ENCODE measurements at places on chromosomes 16 and 17. TPM values are rescaled to one million over a fixed set of nuclear protein-coding genes. Genes with fewer than 3 reads are reported as not detected.

GRCh38 chr17:54368906-54369305 lies 531.7 kb upstream of the TOM1L1 start:
- DNase-seq = no peak

GRCh38 chr16:27840311-27841060 lies 223.0 kb downstream of the GSG1L start:
- DNase-seq = no peak

- DNase-seq = no peak
Measured at GRCh38 chr17:27871407-27871806, 21.8 kb downstream of the LYRM9 start.

GRCh38 chr16:50046853-50047252 lies 18.9 kb upstream of the HEATR3 start:
- DNase-seq = no peak

GRCh38 chr17:45052052-45052772 lies 780 bp upstream of the DCAKD start:
- DNase-seq = no peak

- no peak for DNase-seq
Measured at GRCh38 chr16:88526008-88526905, 43.9 kb upstream of the ZC3H18 start.

- no peak for DNase-seq
Measured at GRCh38 chr16:57637424-57637823, 9.0 kb downstream of the ADGRG1 start.

DNA sequence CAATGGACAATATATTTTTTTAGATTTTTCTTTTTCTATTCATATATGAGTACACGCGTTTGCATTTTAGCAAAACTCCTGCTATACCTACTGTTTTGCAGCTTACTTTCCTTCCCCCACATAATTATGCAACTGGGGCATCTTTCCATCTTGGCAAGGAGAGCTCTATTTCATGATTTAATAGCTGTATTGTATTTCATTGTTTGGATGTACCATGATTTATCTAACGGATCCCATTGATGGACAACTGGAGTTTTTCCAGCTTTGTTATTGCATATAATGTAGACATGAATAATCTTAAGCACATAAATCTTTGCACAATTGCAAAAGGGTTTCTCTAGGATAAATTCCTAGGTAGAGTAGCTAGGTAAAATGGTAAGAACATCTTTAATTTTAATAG lies 133.9 kb downstream of the PITPNC1 start:
- DNase-seq = no peak

DNA sequence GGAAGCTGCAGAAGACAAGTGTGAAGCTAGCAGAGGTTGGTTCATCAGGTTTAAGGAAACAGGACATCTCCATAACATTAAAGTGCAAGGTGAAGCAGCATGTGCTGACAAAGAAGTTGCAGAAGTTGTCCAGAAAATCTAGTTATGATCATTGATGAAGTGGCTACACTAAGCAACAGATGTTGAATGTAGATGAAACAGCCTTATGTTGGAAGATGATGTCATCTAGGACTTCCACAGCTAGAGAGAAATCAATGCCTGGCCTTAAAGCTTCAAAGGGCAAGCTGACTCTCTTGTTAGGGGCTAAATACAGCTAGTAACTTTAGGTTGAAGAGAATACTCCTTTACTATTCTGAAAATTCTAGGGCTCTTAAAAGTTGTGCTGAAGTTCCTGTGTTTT lies 340.2 kb upstream of the SOX9 start:
- no peak for DNase-seq

GRCh38 chr17:7922845-7923628 lies 6.6 kb downstream of the KCNAB3 start:
- peak; percentile 97 for DNase-seq

DNA sequence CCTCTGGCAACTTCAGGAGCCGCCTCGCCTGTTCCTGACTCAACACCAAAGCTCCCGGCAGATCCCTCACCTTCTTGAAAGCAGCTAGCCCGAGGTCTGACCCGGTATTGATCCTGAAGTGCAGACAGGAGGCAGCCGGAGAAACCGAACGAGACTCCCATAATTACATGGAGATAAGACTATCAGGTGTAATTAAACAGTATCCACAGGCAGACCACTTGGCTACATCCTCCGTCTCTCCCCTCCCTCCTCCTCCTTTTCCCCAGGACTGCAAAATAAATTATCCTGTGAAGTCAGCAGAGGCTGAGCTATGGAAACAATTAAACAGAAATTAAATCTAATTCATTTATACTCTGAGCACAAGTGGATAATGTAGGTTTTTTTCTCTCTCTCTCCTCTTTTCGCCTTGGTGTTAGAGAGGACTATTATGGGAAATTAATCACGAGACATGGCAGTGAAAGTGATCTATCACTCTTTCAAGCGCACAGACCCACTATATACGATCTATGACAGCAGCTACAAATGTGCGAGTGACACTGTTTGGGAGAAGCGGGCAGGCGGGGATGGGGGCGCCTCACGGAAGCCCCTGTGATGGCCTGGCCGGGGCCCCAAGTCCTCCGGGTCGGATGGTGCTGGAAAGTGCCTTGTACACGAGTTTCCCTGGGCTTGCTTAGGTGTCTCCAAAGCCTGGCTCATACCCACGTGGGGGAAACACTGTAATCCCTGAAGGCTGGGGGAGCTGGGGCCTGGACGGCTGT lies 92.8 kb downstream of the RBFOX3 start:
- no peak for DNase-seq

GRCh38 chr17:42673885-42674754 lies 2.7 kb downstream of the PLEKHH3 start:
- DNase-seq = peak; percentile 92

DNA sequence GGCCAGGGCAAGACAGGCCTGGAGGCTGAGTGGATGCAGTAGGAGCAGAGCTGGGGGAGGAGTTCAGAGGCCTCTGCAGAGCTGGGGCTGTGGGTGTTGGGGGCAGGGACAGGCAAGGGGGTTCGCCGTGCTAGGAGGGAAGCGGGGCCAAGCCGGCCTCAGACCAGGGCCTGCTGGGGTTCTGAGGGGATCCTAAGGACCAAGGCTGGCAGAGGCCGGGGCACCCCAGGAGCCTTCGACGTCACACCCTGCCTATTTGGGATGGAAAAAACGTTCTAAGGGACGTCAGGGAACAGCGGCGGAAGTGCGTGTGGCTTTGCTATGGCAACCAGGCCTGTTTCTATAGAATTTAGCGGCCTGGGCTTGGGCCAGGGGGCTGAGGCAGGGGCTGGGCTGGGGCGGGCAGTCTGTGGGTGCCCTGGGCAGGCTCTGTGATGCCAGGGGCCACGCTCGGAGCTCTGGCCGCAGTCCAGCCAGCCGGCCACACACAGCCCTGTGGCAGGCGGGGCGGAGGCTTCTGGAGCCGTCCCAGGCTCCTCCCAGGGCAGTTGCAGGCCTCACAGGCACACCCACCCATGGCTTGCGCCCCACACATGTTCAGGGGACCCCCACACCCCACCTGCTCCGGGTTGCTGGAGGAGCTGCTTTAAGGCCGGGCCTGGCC lies 3.7 kb downstream of the TRAF7 start:
- DNase-seq = no peak

- no peak for DNase-seq
Measured at GRCh38 chr17:1592751-1593629, 30.4 kb upstream of the PITPNA start.

DNA sequence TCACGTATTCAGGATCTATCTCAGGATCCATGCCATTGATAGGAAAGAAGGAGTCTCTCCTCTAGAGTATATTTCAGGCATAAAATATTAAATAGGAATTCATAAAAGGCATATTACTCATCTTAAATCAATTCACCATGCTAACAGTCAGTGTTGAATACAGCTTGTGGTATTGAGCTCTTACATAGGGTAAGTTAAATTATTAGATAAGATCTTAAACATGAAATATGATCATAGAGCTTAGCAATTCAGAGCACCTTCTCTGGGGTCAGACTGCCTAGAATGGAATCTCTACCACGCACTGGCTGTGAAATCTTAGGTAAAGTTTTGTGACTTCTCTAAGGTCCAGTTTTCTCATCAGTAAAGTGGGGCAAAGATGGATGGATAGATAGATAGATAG lies 20.7 kb downstream of the MARCHF10 start:
- no peak for DNase-seq

GRCh38 chr16:49601576-49601975 lies 228.0 kb downstream of the C16orf78 start:
- peak; percentile 12 for DNase-seq

DNA sequence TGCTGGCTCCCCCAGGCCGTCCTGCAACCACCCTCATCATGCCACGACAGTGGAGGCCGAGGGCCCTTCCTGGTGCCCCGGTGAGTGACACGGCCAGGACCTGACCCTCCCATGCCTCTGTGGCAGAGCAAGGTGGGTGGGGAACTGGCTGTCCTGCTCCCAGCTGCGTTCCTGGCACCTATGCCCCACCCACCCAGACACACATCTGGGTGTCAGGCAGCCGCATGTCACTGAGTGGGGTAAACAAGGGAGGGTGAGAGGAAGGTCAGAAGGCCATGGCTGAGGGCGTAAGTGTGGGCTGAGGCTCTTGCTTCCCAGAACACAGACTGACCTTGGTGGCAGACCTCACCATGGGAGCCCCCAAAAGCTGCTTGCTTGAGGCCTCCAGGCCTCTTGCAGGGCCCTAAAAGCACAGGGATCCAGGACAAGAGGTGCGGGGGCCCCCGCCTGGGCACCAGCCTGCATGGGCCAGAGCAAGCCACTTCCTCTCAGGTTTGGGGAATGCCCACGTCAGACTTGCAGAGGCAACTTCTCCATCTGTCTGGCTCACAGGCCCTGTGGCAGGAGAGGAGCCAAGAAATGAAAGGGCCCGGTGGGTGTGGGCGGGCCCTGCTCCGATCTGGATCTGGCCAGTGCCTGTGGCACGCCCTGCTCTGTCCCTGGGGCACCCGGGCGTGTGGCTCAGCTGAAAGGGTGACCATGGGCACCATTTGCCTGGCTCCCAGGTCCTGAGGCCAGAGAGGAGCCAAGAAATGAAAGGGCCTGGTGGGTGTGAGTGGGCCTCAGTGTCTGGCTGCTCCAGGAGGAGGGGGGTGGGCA lies 3.9 kb upstream of the CCDC57 start:
- DNase-seq = peak; percentile 76

GRCh38 chr16:79768276-79768970 lies 167.9 kb upstream of the MAF start:
- no peak for DNase-seq

DNA sequence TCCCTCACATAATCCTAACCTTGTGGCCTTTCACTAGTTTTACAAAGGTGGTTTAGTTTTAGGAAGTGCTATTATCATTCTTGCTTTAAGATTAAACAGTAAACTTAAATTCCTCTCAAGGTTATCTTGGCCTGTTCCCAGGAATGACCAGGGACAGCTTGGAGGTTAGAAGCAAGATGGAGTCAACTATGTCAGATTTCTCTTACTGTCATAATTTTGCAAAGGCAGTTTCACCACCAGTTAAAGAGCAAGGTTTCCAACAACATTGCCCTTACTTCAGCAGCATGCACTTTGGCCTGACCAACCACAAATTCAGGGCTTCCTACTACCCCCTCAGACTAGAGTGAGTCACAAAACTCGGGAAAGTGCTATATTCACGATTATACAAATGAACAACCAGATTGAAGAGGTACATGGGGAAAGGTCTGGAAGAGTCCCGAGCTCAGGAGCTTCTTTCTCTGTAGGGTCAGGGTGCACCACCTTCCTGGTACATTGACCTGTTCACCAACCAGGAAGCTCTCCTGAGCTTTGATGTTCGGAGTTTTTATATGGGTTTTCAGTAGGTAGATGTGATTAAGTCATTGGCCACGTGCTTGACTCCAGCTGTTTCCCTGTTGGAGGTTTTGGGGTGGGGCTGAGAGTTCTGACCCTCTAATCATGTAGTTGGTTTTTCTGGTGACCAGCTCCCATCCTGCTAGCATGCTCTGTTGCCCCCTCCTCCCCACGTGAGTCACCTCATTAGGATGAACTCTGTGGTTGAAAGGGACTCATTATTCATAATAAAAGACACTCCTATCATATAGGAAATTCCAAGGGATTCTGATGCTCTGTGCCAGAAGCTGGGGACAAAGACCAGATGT lies 19.4 kb downstream of the RHOT1 start:
- DNase-seq = no peak

DNA sequence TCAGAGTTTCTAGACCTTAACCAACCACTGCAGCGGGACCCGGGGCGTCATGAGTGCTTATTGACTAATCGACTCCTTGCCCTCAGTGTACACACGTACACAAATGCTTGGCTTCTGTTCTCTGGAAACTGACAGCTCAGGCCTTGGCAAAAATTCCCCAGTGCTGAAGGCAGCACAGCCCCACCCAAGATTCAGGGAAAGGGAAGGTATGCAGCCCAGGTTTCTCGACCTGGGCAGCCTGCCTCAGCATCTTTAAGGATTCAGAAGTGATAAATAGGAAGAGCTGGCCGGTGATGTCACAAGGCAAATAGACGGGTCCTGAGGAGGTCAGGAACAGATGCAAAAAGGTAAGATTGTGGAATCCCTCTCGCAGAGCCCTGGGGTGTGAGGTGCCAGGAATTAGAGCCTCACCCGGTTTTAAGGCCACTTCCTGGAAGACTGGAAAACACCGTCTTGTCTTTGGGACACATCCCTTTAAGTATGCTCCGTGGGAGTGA lies 9.0 kb upstream of the CDH3 start:
- no peak for DNase-seq

DNA sequence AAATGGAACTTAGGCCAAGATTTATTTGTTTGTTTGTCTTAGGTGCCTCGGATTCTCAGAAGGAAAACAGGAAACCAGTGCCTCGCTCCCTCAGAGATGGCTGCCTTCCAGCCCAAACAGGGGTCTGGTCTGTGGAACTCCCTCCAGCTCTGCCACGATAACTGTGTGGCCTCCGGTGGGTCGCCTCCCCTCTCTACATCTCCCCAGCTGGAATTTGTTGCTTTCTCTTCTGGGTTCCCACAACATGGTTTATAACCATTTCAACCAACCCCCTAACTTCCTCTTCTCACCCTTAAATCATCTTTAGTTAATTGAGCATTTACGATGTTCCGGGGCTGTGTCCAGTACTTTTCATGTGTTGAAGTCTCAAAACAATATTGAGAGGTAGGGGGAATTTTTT lies 30.9 kb upstream of the PLLP start:
- DNase-seq = no peak

- DNase-seq = peak; percentile 75
Measured at GRCh38 chr17:75864448-75864871, 9.3 kb upstream of the WBP2 start.

Gene NUFIP2
- 23.8 TPM for total RNA-seq

Gene C16orf96
- total RNA-seq = 0.49 TPM

Gene TOX3
- total RNA-seq = 2.2 TPM

Gene SLFN5
- total RNA-seq = 6.0 TPM

Gene PRSS22
- total RNA-seq = 5.6 TPM

Gene SLC22A31
- total RNA-seq = 0.97 TPM

Gene KRT222
- 0.19 TPM for total RNA-seq

Gene GLP2R
- not detected for total RNA-seq

Gene BCL6B
- total RNA-seq = 1.9 TPM

Gene RASL10B
- total RNA-seq = 2.4 TPM

Gene UMOD
- not detected for total RNA-seq

Gene PRM1
- not detected for total RNA-seq

Gene DHX58
- 11.8 TPM for total RNA-seq

Gene ABAT
- total RNA-seq = 5.1 TPM

Gene NPB
- total RNA-seq = 2.0 TPM

All from lower leg skin (tissue), 4 donors.